ENCODE measurements at places on chromosomes 4 and X. TPM values are rescaled to one million over a fixed set of nuclear protein-coding genes. Genes with fewer than 3 reads are reported as not detected.

Gene C4orf50
- total RNA-seq: not detected

Gene CFAP99
- total RNA-seq: not detected

Gene TRIM61
- 4.6 TPM for total RNA-seq

Gene ASB9
- 0.17 TPM for total RNA-seq

Gene TSPAN7
- not detected for total RNA-seq

Gene NEIL3
- total RNA-seq: 2.0 TPM

Gene RPL39
- total RNA-seq: 7,732 TPM

Gene IQCM
- not detected for total RNA-seq

Gene MTNR1A
- total RNA-seq: not detected

Gene BGN
- 164 TPM for total RNA-seq

Gene GYPB
- total RNA-seq: not detected

Gene SPATA18
- 2.9 TPM for total RNA-seq

Gene SMIM43
- 1.0 TPM for total RNA-seq

Gene CXCL1
- total RNA-seq: 39.3 TPM

Gene WDFY3
- 51.2 TPM for total RNA-seq

Gene DAPP1
- not detected for total RNA-seq

Gene SAP30
- total RNA-seq: 26.0 TPM

Gene PNCK
- 0.35 TPM for total RNA-seq

Gene CENPVL3
- total RNA-seq: not detected

Gene GATB
- total RNA-seq: 11.6 TPM

Gene DLG3
- 7.9 TPM for total RNA-seq

Gene LRIT3
- total RNA-seq: not detected

Gene OPRPN
- not detected for total RNA-seq

Gene EIF2S3
- 220 TPM for total RNA-seq

Gene RTL9
- total RNA-seq: 0.51 TPM

Gene HSFX3
- total RNA-seq: not detected

Gene TLR2
- total RNA-seq: 0.35 TPM

Gene ADGRG4
- total RNA-seq: not detected

Gene ADAM29
- total RNA-seq: not detected

Gene RAB39B
- total RNA-seq: 0.35 TPM

Gene MAGEA2B
- not detected for total RNA-seq

Gene FAM184B
- total RNA-seq: 0.12 TPM

Gene CT45A8
- not detected for total RNA-seq

Gene TLL1
- 0.12 TPM for total RNA-seq

Gene SLIT2
- 9.3 TPM for total RNA-seq

Gene TNMD
- not detected for total RNA-seq
